ENCODE measurements at places on chromosomes 5 and 9.
A peak's percentile ranks its signal among the peaks of the same experiment; 100 is the strongest.

GRCh38 chr9:125985142-125985997, 238.2 kb downstream of the PBX3 start:
- no peak for DNase-seq

DNA sequence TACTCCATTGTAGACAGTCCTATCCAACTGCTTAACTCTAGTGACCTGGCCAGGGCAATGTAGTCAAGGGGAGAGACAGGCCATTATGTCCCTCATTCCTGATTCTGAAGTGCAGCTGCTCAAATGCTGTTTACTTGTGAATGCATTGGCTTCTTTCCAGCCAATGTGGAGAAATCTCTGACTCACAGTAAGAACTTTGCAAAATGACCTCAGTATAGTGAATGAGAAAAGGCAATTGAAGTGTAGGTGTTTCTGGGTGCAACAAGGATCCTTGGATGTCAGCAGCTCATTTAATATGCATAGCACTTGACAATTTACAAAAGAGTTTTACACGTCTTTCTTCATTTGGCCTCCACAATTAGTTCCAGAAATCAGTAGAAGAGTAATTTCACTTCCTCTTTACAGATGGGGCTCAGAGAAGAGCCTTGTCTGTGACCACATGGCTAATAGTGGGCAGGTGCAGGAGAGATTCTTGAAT, 367.2 kb downstream of the OSTF1 start:
- DNase-seq = no peak

GRCh38 chr9:17802249-17802857, 223.5 kb downstream of the SH3GL2 start:
- DNase-seq = no peak

DNA sequence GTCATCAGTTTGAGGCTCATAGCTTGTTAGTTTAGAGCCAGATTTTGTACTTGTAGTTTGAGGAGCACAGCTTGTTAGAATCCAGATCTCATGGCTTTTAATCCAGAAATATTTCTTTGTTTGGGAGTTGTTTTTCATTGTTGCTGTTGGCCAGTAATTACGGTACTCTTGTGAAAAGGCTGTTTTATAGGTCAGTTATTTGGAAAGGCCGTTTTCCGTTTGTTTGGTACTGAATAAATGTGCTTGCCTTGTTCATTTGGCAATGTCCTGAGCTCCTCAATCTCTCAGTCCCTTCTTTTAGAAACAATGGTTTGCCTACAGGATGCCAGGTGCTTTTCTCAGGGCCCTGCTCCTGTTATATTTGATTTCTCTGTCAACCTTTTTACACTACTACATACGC, 4.5 kb upstream of the MOB3B start:
- no peak for DNase-seq

DNA sequence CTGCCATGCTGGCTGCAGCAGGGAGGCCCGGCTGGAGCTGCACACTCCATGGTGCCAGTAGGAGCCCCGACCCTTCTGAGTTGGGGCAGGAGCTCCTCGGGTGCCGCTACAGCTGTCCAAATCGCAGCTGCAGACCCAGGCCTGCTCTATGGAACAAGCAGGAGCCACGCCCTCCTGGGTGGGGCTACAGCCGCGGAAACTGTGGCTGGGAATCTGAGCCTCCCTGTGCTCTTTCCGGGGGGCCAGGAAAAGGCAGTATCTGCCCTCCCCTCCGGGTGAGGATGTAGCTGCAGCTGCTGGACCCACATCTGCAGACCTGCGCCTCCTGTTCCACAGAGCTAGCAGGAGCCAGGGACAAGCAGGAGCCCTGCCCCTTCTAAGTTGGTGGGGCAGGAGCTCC, 278.9 kb upstream of the ACTBL2 start:
- DNase-seq = no peak

- no peak for DNase-seq
Measured at GRCh38 chr5:143554918-143555477, 151.5 kb upstream of the NR3C1 start.

DNA sequence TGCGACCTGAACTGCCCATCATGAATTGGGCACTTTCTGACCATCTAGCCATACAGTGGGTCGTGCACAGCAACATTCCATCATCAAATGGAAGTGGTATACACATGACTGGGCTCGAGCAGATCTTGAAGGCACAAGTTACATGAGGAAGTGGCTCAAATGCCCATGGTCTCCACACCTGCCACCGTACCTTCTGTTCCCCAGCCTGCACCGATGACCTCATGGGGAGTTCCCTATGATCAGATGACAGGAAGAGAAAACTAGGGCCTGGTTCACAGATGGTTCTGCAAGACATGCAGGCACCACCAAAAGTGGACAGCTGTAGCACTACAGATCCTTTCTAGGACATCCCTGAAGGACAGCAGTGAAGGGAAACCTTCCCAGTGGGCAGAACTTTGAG, 21.8 kb downstream of the MTMR12 start:
- DNase-seq = no peak

DNA sequence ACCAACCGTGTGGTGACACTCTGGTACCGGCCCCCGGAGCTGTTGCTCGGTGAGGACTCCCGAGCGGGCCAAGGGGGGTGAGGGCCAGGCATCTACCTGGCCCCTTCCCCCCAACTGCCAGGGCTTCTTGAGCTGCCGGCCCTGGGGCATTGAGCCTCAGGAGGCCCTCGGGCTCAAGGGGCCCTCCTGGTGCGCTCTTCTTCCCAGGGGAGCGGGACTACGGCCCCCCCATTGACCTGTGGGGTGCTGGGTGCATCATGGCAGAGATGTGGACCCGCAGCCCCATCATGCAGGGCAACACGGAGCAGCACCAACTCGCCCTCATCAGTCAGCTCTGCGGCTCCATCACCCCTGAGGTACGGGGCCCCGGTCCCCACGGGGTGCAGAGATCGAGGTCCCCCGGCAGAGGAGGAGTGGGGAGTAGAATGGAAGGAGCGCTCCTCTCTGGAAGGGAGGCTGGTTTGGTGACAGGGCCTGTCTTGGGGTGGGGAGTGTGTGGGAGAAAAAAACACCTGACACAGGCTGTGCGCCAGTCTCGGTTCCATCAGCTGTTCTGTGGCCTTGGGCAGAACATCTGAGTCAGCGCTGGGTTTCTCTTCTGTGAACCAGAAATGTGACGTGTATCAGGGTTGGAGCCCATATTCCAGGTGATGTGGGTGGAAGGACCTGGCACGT, 2.6 kb downstream of the CDK9 start:
- no peak for DNase-seq

DNA sequence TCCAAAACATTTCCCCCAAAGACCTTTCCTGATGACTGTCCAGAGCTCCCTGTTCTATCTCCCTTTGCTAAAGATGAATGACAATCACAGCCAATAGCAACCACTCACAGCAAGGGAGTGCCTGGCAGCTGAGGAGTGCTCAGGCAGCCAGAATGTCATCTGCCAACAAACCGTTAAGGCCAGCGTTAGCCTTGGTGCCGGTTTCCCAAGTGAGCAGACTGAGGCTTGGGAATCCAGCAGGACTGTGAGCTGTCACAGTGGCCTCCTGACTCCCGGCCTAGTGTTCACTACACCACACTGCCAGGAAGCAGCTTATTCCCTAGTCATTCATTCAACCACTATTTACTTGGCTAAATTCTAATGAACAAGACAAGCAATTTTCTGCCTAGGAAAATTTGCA, 24.7 kb downstream of the STK10 start:
- DNase-seq = peak; percentile 72

DNA sequence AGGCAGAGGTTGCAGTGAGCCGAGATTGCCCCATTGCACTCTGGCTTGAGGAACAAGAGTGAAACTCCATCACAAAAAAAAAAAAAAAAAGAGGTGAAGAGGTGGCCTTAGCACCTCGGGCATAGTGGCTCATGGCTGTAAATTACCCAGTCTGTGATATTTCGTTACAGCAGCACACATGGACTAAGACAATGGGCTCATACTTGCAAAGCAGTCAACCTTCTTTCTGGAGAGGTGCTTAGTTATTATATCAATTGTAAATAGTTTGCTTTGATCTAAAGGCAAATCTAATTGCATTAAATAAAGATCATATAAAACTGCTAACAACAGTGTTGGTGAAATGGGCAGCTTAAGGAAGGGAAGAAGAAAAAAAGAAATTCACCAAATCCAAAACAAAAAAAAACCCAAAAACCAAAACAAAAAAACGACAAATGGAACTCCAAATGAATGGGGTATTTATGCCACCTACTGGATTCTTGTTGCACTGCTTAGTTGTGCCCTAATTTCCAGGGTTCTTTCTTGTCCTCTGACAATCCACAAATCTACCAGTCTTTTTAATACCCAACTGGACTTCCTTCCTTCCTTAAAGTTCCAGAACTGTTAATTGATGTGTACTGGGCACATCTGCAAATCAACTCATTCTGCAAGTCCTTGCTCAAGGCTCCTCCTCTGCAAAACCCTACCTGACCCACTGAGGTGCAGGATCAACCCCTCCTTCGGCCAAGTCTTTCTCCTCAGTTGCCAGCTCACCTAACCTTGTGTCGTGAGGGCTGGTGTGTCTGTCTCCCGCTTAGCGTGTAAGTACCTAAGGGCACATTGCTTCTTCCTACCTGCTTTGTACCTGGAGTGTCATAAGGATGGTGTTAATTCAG, 35.0 kb upstream of the DMRT1 start:
- DNase-seq = no peak

DNA sequence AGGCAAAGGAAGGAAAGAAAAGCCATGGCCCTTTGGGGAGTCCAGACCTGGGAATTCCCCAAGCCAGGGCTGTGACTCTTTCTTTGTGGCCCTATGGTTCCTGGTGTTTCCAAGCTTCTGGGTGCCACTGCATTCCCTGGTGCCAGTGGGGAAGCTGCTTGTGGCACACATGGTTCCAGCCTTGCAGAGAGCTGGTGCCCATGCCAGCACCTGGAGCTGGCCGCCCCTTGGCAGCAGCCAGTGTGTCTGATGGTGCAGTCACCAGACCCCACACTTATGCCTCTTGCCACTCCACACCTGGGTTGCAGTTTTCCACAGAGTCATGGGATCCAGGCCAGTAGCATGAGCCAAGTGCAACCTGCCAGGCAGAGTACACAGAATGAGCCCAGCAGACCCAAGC, 1495.3 kb upstream of the NUDT12 start:
- DNase-seq = no peak

DNA sequence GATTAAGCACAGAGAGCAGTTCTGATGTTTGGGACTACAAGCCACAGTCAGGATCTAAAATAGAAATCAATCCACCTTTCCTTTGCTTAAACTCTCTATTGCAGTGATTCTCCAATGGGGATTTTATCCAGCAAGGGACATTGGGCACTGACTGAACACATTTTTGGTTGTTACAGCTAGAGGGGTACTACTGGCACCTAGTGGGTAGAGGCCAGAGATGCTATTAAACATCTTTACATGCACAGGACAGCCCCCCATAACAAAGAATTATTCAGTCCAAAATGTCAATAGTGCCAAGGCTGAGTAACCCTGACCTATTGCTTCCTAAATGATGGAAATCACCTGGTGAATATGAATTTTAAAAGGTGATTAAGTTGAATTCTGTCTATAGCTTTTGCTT, 12.0 kb downstream of the ZNF622 start:
- no peak for DNase-seq

- DNase-seq = no peak
Measured at GRCh38 chr5:55081541-55081940, 20.9 kb upstream of the GZMA start.

DNA sequence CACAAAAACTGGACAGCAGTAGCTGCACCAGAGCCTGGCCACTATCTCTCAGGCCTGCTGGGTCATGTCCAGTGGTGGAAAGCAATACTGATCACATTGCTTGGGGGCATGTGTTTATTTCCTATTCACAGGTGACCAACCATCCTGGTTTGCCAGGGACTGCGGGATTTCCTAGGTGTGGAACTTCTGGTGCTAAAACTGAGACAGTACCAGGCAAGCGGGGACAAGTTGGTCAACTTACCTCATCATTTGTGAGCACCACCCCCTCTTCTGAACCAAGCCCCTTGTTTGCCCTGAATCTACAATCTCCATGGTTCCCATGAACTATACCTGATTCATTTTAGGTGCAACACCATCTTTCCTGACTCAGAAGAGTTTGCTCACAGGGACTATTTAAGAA, 81.3 kb downstream of the TNC start:
- no peak for DNase-seq

GRCh38 chr9:14063756-14064155, 250.2 kb downstream of the NFIB start:
- no peak for DNase-seq

DNA sequence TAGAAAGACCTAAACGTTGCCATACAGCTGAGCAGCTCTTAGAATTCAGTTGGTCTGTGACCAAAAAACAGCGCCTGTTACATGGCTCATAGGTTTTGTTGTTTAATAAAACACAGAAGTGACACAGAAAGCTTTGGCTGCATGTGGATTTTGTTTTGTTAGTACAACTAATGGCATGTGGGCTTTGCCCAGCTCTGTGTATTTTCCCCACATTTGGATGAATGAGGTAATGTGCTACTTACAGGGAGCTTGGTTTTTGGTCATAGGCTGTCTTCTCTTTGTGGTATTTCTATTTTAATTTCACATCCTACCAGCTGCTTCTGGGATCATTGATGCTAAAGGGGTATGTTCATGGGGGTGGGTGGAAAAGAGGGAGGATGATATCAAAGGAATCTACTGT, 37.0 kb upstream of the POU4F3 start:
- no peak for DNase-seq

- DNase-seq = no peak
Measured at GRCh38 chr5:40501711-40502444, 177.8 kb upstream of the PTGER4 start.

DNA sequence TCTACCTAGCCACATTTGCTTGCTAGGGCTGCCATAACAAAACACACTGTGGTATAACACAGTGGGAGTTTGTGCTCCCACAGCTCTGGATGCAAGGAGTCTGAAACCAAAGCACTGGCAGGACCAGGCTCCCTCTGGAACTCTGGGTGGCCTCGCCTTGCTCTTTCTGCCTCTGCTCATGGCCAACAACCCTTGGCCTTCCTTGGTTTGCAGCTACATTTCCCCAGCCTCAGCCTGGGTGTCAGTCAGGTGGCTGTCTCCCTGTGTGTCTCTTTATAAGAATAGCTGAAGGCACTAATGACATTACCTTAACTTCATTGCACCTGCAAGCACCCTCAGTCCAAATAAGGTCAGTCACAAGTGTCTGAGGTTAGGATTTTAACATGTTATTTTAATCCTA, 101.0 kb upstream of the IRX2 start:
- DNase-seq = no peak

GRCh38 chr5:1103505-1104326, 8.1 kb downstream of the SLC12A7 start:
- peak; percentile 72 for DNase-seq

DNA sequence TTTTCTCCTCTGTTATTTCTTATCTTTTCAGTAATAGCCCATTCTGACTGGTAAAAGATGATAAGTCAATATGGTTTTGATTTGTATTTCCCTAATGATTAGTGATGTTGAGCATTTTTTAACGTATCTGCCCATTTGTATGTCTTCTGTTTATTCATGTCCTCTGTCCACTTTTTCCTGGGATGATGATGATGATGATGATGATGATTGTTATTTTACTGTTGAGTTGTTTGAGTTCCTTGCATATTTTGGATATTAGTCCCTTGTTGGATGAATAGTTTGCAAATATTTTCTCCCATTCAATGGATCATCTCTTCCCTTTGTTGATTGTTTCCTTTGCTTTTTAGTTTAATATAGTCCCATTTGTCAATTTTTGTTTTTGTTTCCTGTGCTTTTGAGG, 27.0 kb downstream of the UTP15 start:
- no peak for DNase-seq

GRCh38 chr9:100104314-100104713, 5.3 kb downstream of the INVS start:
- no peak for DNase-seq

GRCh38 chr5:658103-658502, 35.0 kb downstream of the TPPP start:
- no peak for DNase-seq

- no peak for DNase-seq
Measured at GRCh38 chr5:150621301-150621700, 19.2 kb upstream of the SYNPO start.
